ENCODE measurements at places on chromosomes 2 and 18. TPM values are rescaled to one million over a fixed set of nuclear protein-coding genes. Genes with fewer than 3 reads are reported as not detected.

Gene METTL21A
- 19.9 TPM for total RNA-seq

Gene NEUROD1
- not detected for total RNA-seq

Gene ASAP2
- total RNA-seq = 22.1 TPM

Gene EFEMP1
- total RNA-seq = 68.8 TPM

Gene FBXO41
- total RNA-seq = 2.9 TPM

DNA sequence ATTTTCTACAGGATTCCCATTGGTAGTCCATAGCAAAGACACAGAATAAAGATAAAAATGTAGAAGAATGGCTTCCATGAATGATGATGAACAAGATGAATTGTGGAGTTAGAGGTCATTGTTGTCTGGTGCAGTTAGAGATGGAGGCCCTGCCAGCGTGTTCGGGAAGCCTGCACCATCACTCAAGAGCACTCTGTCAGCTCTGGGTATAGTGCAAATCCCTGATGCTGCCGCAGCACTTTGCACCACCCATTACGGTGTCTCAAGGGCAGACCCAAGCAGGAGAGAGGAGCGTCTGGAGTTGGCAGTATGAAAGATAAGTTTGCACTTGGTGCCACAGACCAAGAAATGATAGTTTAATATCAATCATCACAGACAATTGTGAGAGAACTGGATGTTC is 181.6 kb upstream of the CHST9 start:
- DNase-seq = no peak
- H3K27me3 ChIP-seq = no peaks in the 10 kb centered on the region
- H3K36me3 ChIP-seq = no peaks in the 10 kb centered on the region
- H3K4me3 ChIP-seq = no peak overlapping the region
- no peak overlapping the region for H3K27ac ChIP-seq
- H3K4me1 ChIP-seq = no peaks in the 10 kb centered on the region

GRCh38 chr2:204977914-204978313 is 432.6 kb downstream of the PARD3B start:
- no peak for DNase-seq
- peaks cover 17% of the 10 kb centered on the region for H3K4me1 ChIP-seq
- H3K27ac ChIP-seq = no peak overlapping the region
- H3K4me3 ChIP-seq = no peak overlapping the region
- H3K27me3 ChIP-seq = no peaks in the 10 kb centered on the region

- H3K36me3 ChIP-seq = no peaks in the 10 kb centered on the region
- H3K4me3 ChIP-seq = no peak overlapping the region
- peaks cover 12% of the 10 kb centered on the region for H3K4me1 ChIP-seq
- no peak for DNase-seq
- no peak overlapping the region for H3K27ac ChIP-seq
Measured at GRCh38 chr2:177031438-177032180, 181.0 kb upstream of the HNRNPA3 start.

DNA sequence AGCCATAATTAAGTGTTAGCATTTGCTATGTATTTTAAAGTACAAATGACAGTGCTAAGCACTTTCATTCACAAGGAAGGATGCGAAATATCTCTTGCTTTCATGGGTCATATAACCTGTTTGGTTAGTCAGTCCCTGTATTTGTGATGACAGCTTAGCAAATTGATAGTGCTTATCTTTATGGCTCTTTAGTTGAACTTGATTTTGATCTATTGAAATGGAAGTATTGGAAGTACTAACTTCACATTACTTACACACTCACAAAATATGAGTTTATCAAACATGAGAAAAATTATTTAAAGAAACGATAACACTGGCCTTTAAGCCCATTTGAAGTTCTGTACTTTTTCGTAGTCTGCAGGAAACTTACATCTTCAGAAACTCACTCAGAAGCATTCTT is 97.4 kb upstream of the NEUROD1 start:
- no peak overlapping the region for H3K4me3 ChIP-seq
- peaks cover 9% of the 10 kb centered on the region for H3K4me1 ChIP-seq
- no peak for DNase-seq
- no peaks in the 10 kb centered on the region for H3K27me3 ChIP-seq
